Posterior vena cava (tissue), 2 donors: ENCODE measurements at places on chromosomes 1 and 21.
A peak's percentile ranks its signal among the peaks of the same experiment; 100 is the strongest.

DNA sequence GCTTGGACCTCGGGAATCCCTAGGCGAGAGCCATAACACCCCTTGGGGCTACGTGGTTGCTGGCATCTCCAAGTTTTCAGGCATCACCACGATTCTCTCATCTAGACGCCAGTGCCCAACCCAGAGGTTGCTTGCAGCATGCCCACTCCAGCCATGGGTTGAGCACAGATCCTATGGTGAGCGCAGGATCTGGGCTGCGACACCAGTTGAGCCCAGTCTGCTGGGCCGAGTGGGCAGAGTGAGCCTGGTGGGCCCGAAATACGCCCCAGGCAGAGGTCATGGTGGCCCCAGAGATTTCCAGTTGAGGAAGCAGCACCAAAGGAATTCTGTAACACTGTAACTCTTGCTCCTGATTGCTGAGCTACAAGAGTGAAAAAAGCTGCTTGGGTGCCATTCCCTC, 46.1 kb upstream of the GRIK1 start:
- no peak for DNase-seq

- DNase-seq = peak; percentile 60
These were observed 14.4 kb upstream of the CAMTA1 start for GRCh38 chr1:6770751-6771440.

GRCh38 chr1:228339766-228340685, 66.6 kb downstream of the TRIM11 start:
- DNase-seq = peak; percentile 74

- DNase-seq = no peak
These were observed 33.8 kb downstream of the HHAT start for GRCh38 chr1:210362526-210362925.

DNA sequence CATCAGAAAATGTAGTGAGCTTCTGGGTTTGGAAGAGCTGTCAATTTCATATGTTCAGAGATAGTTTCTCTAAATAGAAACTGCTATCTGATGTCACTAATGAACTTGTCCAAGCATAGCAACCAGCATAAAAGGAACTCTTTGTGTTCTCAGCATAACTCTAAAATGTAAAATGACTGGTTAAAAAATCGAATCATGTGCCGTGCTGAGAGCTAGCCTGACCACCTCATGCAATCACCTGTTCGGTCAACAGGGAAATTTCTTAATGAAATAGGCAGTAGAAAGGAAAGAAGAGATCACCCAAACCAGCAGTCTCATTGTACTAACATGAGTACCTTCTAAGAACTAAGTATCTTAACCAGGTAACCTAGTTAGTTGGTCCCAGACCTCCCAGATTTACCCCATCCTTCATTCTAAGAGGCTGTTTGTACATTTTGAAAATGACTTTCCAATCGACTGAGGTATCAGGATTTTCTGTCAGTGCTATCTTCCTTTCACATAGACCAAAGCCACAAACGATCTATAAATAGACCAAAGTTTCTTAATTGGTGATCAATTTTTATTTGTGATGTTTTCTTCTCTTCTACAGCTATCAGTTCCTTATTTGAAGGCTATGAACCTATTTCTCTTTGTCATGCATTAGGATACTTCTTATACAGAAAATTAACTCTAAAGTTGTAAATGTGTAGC, 147.3 kb downstream of the TLR5 start:
- no peak for DNase-seq

DNA sequence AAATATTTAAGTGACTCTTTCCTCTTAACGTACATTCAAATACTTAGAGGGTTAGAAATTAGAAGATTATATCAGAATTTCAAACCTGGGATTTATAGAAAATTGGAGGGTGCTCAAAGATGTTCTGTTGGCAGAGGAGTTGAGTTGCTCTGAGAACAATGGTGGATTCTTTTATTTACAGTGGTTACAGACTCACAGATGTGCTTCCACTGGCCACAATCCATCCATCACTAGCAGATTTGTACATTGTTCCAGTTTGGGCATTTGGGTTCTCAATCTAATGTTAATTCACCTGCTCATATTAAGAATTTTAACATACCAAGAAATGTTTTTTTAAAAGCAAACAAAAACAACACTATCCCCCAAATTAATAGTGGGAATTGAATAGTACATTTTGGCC, 23.5 kb downstream of the DNAJC6 start:
- no peak for DNase-seq

DNA sequence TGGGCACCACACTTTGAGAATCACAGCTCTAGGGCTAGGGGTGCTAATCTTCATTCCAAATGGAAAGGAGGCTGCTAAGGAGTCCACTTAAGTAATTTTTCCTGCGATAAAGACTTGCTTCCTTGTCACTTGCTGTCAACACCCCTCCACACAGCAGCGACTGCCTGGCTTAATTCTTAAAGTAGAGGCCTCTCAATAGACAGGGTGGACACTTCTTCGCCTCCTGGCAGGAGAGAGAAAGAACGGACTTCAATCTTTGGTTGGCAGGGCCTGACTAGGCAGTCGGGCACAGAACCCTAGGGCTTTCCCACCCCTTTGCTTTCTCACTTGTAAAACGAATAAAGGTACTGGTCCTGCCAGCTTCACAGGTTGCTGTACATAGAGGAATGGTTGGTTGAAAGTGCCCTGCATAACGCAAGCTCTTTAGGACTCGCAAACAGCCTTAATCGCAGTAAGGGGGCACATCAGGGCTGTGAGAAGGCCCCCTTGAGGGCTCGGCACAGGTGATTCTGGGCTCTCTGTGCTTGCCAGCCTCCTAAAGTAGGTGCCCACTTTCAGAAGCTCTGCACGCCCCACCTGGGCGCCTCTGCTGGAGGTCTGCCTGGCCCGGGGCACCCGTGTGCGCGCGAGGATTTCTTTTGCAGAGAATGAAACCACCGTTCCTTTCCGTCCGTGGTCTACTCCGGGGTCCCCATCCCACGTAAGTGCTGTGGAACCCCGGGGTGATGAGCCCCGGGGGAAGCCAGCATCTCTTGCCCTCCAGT, 47.6 kb upstream of the CD34 start:
- no peak for DNase-seq

- DNase-seq = no peak
These were observed 99.7 kb upstream of the WLS start for GRCh38 chr1:68332041-68332440.

GRCh38 chr1:206029484-206029883, 5.8 kb upstream of the CTSE start:
- DNase-seq = no peak

DNA sequence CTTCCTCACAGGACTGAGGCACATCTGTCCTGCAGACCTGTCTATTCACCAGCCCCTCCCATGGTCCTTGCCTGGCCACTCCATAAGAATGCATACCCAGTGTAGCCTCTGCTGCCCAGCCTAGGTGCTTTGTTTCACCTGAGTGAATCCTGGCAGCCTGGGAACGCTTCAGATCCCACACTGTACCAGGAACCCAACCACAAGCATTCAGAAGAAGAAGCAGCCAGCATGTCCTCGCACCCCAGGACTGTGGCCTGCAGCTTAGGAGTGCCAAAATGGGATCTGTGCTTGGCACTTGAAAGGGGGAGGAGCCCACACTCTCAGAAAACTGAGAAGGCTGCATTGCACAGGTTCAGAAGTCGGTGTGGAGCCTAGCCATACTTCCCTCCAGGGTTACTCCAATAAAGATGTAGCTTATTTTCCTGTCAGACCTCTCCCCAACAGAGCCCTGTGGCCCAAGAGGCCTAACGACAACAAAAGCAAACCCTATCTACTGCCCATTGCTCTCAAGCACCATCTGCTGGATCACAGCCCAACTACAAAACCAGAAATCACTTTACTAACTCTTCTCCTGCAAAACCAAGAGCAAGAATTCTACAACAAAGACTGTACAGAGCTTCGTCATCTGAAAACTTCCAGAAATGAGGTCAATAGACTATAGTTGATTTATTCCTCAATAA, 923.1 kb upstream of the NEGR1 start:
- DNase-seq = no peak

- no peak for DNase-seq
These were observed 77.7 kb downstream of the DSCAM start for GRCh38 chr21:40769231-40769630.
